T1000 (cell line): ENCODE measurements at places on chromosomes 3 and 15.

- no peak for DNase-seq
Measured at GRCh38 chr3:64082411-64082810, 59.1 kb upstream of the PSMD6 start.

DNA sequence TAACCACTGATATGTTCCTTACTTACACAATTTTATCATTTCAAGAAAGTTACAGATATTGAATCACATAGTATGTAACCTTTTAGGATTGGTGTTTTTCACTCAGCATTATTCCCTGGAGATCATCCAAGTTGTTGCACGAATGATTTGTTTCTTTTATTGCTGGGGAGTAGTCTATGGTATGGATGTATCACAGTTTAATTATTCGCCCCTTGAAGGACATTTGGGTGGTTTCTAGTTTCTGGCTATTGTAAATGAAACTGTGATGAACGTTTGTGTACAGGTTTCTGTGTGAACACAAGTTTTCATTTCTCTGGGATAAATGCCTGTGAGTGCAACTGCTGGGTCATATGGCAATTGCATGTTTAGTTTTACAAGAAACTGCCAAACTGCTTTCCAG, 68.8 kb downstream of the NMNAT3 start:
- no peak for DNase-seq

DNA sequence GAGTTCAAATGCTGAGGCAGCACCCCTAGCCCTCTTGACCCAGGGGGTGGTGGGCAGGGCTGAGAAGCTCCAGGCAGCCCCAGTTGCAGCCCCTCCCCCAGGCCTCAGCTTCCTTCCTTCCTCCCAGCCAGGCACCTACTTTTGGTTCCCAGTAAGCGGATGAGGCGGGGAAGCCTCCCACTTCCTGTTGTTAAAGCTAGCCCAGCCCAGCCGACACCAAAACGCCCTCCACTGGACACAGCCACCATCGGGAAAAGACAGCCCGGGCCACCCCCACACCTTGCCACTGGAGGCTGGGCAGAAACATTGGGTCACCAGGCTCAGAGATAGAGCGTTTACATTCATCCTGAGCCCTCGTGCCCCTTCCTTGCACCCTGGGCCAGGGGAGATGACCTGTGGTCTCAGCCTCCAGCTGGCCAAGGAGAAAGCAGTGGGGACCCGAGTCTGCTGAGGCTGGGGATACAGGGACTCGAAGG, 3.5 kb downstream of the DUSP7 start:
- DNase-seq: peak; percentile 51

GRCh38 chr3:30349507-30349906, 256.9 kb upstream of the TGFBR2 start:
- DNase-seq: no peak

DNA sequence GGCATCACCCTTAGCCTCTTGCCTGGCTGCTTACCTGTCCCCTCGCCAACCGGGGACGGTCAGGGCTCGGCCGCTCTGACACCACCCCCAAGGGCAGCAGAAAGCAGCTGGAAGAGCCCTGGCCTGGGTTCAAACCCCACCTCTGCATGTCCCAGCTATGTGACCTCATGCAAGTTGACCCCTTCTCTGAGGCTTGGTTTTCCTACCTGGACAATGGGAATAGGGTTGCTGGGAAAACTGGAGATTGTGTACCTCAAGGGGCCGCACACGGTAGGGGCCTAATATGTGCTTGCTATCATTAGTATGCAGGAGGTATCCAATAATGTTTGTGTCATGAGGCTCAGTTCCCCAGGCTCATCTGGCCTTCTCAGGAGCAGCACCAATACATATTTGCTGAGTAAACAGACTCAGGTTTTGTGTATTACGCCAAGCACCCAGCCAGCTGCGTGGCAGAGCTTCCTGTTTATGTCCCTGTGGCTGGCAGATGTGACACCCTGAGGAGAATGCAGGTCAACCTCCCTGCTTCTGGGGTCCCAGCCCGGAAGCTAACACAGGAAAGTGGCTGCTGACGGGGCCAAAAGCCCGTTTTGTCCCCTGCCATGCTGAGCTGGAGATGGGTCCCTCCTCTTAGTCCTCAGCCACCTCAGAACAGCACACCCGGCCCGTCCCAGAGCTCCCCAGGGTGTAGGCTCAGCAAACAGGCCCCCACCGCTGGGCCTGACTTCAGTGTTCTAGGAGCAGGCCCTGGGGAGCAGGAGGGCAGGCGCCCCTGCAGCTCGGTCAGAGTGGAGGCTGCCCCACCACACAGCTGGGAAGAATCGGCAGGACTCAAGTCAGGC, 29.7 kb downstream of the PLXND1 start:
- DNase-seq: no peak
